Thoracic aorta (tissue), 2 donors: ENCODE measurements at places on chromosomes 7 and 10.

DNA sequence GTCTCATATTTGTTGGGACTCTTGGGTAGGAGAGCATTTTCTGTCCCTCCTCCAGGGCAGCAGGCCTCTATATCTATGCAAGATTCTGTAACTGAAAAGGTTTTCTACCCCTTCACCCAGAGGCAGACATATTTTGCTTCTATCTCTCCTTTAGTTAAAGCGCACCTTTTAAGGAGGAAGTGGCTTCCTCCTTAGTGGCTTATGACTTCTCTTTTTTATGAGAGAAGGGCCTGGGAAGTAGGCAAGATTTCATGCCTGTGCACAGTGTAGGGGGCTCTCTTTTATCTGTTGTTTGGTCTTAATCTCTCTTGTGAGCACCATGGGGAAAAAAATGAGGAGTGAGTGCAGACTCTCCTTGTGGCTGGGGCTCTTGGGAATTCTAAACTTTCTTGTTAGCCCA is 122.1 kb downstream of the LRMDA start:
- H3K27ac ChIP-seq = no peak overlapping the region
- DNase-seq = no peak
- peaks cover 1% of the 10 kb centered on the region for H3K4me1 ChIP-seq
- H3K4me3 ChIP-seq = no peak overlapping the region
- no peaks in the 10 kb centered on the region for H3K27me3 ChIP-seq

DNA sequence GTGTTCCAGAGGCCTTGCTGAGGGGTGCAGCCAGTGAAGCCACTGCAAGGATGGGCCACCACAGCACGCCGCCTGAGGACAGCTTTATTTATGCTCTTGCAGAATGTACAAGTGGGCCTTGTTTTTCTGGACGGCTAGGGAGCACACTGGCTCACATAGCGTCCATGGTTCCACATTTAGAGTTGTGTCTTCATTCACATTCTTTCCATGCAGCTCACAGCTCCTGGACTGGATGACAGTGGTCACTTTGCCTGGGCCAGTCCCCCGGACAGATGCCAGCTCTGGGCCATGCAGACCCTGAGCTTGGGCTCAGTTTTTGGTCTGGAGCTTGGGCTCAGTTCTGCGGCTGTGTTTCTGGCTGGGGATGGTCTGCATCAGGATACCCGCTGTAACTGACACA is 2.6 kb upstream of the C10orf71 start:
- DNase-seq = no peak
- no peak overlapping the region for H3K27ac ChIP-seq
- H3K4me1 ChIP-seq = peaks cover 38% of the 10 kb centered on the region

DNA sequence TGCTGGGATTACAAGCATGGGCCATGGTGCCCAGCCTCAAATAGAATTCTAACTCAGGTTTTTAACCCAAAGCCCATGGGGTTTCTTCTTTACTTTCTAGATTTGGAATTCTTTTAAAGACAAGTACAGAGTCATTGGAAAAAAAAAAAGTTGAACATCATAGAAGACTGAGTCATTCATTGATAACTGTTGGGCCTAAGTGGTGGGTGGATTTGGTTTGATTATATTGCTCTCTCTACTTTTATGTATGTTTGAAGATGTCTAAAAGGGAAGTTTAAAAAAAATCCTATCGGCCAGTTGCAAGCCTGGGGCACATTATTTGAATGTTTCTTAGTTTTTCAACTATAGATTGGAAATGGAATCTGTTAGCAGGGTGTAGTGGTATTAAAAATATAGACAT is 49.7 kb downstream of the INPP5F start:
- DNase-seq = no peak
- no peaks in the 10 kb centered on the region for H3K36me3 ChIP-seq
- peaks cover 4% of the 10 kb centered on the region for H3K4me1 ChIP-seq
- H3K4me3 ChIP-seq = no peak overlapping the region
- no peaks in the 10 kb centered on the region for H3K27me3 ChIP-seq
- H3K27ac ChIP-seq = no peak overlapping the region

DNA sequence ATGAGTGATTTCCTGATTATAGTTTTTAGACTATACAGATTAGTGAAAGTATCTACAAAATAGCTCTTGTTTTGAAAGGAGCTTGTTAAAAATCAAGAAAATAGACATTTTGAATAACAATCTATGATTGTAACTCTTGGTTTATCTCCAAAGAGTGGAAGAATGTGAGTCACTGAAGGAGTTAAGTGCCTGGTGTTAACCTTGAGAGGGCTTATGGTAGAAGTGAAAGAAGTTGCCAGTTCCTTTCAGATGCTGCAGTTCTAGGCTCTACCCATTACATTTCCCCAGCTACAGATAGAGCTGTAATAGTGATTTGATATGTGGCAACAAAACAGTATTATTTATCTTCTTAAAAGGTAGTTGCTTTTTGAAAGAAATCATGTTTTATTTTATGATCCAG is 12.7 kb downstream of the NRBF2 start:
- H3K27me3 ChIP-seq = no peaks in the 10 kb centered on the region
- H3K4me1 ChIP-seq = no peaks in the 10 kb centered on the region
- no peak overlapping the region for H3K4me3 ChIP-seq
- H3K36me3 ChIP-seq = no peaks in the 10 kb centered on the region

GRCh38 chr7:101094791-101095375 is 9.6 kb downstream of the TRIM56 start:
- H3K4me1 ChIP-seq = peaks cover 7% of the 10 kb centered on the region
- H3K27ac ChIP-seq = peak overlapping the region; percentile 35
- DNase-seq = no peak
- peaks cover under 1% of the 10 kb centered on the region for H3K36me3 ChIP-seq

- no peak overlapping the region for H3K27ac ChIP-seq
- no peak for DNase-seq
- H3K36me3 ChIP-seq = no peaks in the 10 kb centered on the region
- no peaks in the 10 kb centered on the region for H3K27me3 ChIP-seq
- no peak overlapping the region for H3K4me3 ChIP-seq
Observed at GRCh38 chr7:159027789-159028507, 116.7 kb downstream of the VIPR2 start.

DNA sequence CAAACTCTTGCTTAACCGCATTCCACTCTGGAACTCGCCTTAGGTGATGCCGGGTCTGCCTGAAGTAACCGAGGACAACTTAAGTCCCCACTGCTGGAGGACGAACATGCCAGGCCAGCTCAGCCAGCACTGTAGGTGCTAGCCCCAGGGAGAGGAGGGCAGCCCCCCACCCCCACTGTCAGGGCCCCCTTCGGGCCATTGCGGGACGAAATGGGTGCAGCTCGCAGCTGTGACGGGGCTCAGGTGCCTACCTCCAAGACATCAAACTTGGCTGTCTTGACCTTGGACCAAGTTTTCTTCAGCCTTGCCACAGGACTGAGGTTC is 60.4 kb downstream of the CSGALNACT2 start:
- DNase-seq = no peak
- H3K27me3 ChIP-seq = no peaks in the 10 kb centered on the region
- no peaks in the 10 kb centered on the region for H3K36me3 ChIP-seq
- peaks cover 9% of the 10 kb centered on the region for H3K4me1 ChIP-seq

GRCh38 chr10:94405406-94405805 is 3.1 kb downstream of the TBC1D12 start:
- no peaks in the 10 kb centered on the region for H3K36me3 ChIP-seq
- no peak overlapping the region for H3K27ac ChIP-seq
- no peak overlapping the region for H3K4me3 ChIP-seq
- no peak for DNase-seq
- no peaks in the 10 kb centered on the region for H3K27me3 ChIP-seq

GRCh38 chr10:60172363-60172990 is 217.2 kb downstream of the ANK3 start:
- H3K4me1 ChIP-seq = no peaks in the 10 kb centered on the region
- no peak overlapping the region for H3K4me3 ChIP-seq
- no peak overlapping the region for H3K27ac ChIP-seq
- no peaks in the 10 kb centered on the region for H3K36me3 ChIP-seq
- H3K27me3 ChIP-seq = no peaks in the 10 kb centered on the region
- no peak for DNase-seq

DNA sequence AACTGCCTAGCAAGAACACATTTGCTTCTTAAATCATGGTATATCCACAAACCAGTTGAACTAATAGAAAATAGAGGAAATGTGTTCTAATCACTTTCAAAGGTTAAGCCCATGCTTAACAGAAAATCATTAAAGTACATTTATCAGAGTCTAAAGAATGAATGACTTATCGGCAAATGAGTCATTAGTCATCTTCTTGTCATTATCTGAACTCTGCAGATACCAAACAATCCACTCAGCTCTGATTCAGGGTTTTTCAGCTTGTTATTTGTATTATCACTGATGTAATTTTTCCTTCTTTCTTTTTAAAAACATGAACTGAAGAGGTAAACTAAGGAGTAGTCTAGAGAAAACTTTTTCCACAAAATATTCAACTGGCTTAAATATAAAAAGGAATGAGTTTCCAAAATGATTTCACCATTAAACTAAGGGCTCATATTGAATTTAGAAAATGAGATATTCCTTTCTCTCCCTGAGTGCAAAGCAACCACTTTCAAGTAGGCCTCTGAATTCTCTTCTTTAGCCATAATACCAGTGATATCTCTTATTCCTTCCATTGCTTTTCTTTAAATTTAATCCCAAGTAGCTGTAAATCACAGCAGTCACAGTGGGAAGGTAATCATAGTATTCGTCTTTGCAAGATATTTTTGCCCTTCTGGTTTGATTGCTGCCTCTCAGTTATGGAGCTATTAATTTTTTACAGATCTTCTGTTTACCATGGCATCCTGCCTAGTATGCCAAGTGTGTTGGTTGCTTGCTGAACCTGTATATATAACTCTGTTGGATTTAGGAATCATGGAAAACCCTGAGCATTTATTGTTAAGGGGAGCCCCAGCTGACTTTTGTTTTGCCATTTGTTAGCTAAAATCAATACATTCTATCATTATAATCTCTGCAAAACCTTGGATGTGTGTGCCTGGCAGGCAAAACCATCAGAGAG is 125.1 kb downstream of the THSD7A start:
- DNase-seq = no peak
- H3K4me1 ChIP-seq = no peaks in the 10 kb centered on the region
- H3K27ac ChIP-seq = no peak overlapping the region
- H3K27me3 ChIP-seq = no peaks in the 10 kb centered on the region
- no peak overlapping the region for H3K4me3 ChIP-seq

DNA sequence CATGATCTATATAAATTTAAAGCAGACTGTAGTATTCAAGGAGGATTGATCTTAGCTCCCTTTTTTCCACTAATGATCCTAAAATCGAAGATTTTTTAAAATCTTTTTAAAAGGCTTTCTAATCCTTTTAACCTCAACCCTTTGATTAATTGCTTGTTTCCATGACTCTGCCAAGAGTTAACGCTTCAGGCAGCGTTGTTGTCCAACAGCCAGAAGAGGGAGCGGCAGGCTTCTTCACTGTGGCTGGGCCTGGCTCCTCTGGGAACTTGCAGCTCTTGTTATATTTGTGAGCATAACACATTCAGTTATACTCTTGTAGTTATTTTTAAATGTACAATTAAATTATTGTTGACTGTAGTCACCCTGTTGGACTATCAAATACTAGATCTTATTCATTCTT is 26.3 kb downstream of the CRCP start:
- H3K27me3 ChIP-seq = no peaks in the 10 kb centered on the region
- H3K27ac ChIP-seq = no peak overlapping the region
- no peak overlapping the region for H3K4me3 ChIP-seq
- DNase-seq = no peak
- peaks cover 13% of the 10 kb centered on the region for H3K36me3 ChIP-seq

DNA sequence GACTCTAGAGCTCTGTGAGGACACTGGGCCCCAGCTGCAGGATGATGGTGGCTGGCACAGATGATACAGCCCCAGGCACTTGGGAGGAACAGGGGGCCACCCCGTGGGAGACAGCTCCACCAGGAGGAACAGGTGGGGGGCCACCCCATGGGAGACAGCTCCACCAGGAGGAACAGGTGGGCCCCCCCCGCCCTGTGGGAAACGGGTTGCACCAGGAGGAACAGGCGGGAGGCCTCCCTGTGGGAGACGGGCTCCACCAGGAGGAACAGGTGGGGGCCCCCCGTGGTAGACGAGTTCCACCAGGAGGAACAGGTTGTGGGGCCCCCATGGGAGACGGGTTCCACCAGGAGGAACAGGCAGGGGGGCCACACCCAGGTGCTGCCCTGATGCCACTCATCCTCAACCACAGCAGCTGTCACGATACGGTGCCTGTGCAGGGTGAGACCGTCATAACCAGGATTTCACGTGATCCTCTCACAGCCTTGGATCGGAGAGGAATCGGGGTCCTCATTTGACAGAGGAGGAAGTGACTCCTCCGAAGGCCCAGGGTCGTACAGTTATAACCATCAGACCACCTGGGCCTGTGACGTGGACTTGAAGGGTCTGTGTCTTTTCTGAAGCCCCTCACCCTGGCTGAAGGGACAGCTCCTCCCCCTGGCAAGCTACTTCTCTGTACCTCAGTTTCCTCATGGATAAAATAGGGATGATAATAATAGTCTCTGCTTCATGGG is 49.2 kb upstream of the NANOS1 start:
- no peak overlapping the region for H3K27ac ChIP-seq
- H3K36me3 ChIP-seq = no peaks in the 10 kb centered on the region
- no peaks in the 10 kb centered on the region for H3K4me1 ChIP-seq
- H3K4me3 ChIP-seq = no peak overlapping the region
- no peaks in the 10 kb centered on the region for H3K27me3 ChIP-seq

DNA sequence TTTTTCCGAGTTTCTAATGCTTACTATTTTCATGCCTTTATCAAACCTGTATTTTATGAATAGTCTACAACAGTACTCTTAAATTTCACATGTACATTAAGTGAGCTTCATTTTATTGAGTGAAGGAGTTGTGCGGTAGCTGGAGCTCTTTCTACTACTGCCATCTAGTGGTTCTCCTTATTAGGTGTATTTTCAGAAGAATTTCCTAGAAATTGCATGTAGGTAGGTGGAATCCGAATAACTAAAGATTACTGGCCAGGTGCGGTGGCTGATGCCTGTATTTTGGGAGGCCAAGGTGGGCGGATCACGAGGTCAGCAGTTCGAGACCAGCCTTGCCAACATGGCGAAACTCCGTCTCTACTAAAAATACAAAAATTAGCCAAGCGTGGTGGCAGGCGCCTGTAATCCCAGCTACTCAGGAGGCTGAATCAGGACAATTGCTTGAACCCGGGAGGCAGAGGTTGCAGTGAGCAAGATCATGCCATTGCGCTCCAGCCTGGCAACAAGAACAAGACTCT is 38.3 kb downstream of the LRRC72 start:
- no peaks in the 10 kb centered on the region for H3K4me1 ChIP-seq
- H3K4me3 ChIP-seq = no peak overlapping the region
- DNase-seq = no peak
- no peaks in the 10 kb centered on the region for H3K27me3 ChIP-seq
- H3K27ac ChIP-seq = no peak overlapping the region

GRCh38 chr10:90571481-90572258 is 286.2 kb downstream of the HTR7 start:
- H3K4me1 ChIP-seq = no peaks in the 10 kb centered on the region
- DNase-seq = no peak
- H3K27ac ChIP-seq = no peak overlapping the region
- H3K27me3 ChIP-seq = no peaks in the 10 kb centered on the region
- no peaks in the 10 kb centered on the region for H3K36me3 ChIP-seq

GRCh38 chr7:68684996-68685395 is 913.3 kb upstream of the AUTS2 start:
- H3K4me3 ChIP-seq = no peak overlapping the region
- no peaks in the 10 kb centered on the region for H3K36me3 ChIP-seq
- no peak for DNase-seq
- H3K27ac ChIP-seq = no peak overlapping the region
- no peaks in the 10 kb centered on the region for H3K27me3 ChIP-seq

- H3K4me3 ChIP-seq = no peak overlapping the region
- no peaks in the 10 kb centered on the region for H3K27me3 ChIP-seq
- no peaks in the 10 kb centered on the region for H3K4me1 ChIP-seq
- H3K36me3 ChIP-seq = no peaks in the 10 kb centered on the region
Observed at GRCh38 chr10:34506786-34507185, 308.3 kb downstream of the PARD3 start.

- peak; percentile 1 for DNase-seq
- H3K4me3 ChIP-seq = no peak overlapping the region
- H3K36me3 ChIP-seq = no peaks in the 10 kb centered on the region
- H3K27ac ChIP-seq = peak overlapping the region; percentile 26
Observed at GRCh38 chr7:44291066-44291732, 34.2 kb downstream of the CAMK2B start.
